ENCODE measurements at places on chromosomes 2 and 18. TPM values are rescaled to one million over a fixed set of nuclear protein-coding genes. Genes with fewer than 3 reads are reported as not detected.
A peak's percentile ranks its signal among the peaks of the same experiment; 100 is the strongest.

Gene KCNJ3
- 2.0 TPM for total RNA-seq

Gene CLEC4F
- total RNA-seq: 0.08 TPM

Gene STK17B
- 6.1 TPM for total RNA-seq

Gene ANKRD62
- not detected for total RNA-seq

Gene NT5C1B
- not detected for total RNA-seq

Gene CRYGC
- total RNA-seq: not detected

Gene CAVIN2
- 104 TPM for total RNA-seq

Gene SCYGR4
- total RNA-seq: not detected

Gene HTR2B
- 0.24 TPM for total RNA-seq

DNA sequence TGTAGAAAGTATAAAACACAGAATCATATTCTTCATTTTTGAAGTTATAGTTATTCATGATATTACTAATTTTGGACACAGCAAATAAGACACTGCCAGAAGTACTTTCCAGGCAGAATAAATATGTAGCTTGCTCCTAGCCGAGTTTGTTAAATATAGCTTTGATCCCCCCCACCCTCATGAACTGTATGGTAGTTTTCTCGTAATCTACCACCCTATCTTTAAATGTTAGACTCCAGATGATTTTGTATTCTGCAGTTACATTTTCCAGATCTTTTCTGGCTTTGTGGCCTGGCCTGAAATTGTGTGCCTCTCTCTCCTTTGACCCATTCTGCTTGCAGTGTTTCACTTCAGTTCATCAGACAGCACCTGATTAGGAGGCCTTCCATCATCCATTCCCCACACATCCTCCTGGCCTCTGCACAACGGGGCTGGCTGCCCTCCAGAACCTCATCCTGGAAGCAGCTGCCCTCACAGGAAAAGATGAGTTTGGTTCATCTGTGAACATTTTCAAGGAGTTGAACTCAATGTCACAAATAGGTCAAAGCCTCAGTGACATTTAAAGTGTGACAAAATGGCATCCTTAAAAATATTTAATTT, 4.7 kb upstream of the KCNJ3 start:
- DNase-seq: peak; percentile 40

GRCh38 chr2:137912371-137912770, 51.9 kb upstream of the HNMT start:
- DNase-seq: no peak

DNA sequence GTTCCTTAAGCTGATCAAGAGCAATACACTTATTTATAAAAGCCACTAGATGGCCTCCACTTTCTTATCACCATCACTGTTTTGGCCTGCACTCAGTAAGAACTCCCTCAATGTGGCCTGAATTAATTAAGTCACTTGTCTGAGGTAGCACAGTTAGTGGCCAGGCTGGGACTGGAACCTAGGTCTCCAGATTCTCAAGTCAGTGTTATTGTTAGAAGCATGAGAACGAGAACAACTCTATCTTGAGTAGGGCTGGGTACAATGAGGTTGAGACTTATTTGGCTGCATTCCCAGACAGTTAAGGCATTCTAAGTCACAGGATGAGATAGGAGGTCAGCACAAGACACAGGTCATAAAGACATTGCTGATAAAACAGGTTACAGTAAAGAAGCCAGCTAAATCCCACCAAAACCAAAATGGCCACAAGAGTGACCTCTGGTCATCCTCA, 115.8 kb downstream of the SS18 start:
- DNase-seq: no peak

- DNase-seq: no peak
Measured at GRCh38 chr2:232838406-232838874, 31.6 kb upstream of the SNORC start.

- DNase-seq: peak; percentile 51
Measured at GRCh38 chr2:176085861-176086771, 2.4 kb upstream of the EVX2 start.

DNA sequence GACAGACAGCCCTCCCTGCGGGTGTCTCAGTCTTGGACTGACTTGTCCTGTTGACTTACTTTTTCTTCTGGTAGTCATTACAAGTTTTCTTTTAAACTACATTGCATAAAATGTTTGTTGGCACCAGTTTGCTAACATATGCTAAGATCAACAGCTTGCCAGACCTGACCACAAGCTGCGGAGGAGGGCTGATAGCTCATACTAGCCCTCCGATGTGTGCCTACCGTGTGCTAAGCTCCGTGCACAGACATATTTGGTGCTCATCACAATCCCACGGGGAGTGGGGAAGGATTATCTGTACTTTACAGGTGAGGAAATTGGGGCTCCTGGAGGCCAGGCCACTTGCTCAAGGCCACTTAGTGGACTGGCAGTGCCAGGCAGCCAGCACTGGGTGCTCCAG, 72.8 kb upstream of the YPEL5 start:
- DNase-seq: no peak

DNA sequence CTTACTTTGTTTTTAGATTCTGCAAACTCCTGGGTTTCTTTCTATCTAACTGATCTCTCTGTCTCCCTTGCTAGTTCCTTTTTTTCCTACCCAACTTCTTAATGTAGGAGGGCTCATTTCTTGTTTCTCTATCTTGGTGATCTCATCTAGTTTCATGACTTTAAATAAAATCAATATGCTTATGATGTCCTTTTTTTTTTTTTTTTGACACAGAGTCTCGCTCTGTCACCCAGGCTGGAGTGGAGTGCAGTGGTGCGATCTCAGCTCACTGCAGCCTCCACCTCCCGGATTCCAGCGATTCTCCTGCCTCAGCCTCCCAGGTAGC, 42.2 kb upstream of the IL1RL1 start:
- no peak for DNase-seq

DNA sequence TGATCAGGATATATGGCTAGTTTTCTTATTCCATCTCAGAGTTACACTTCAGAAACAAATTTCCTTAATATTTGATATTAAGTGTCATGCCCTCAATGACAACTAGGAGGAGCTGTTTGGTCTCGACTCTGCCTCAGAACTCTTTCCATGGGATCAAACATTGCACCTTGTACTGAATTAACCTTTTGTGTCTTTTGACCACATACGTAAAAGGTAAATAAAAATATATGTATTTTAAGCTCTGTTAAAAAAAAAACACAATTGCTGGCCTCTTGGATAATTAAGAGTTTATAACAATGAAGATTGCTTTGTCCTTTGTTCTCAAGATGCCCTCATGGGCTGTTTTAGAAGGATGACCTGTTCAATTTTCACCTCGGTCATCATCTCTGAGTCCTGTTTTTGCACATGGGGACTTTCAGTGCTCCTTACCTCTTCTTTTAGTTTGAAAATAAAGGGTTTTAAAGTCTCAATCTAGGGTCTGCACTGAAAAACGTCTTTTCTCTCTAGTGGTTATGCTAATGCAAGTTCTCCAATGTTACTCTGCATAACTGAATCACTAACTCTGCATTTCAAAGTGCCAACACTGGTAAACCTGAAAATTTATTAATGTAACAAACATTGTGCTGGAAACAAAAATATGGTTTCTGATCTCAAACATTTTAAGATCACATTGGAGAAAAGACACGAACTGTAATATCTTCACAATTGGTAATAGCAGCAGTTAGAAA, 18.8 kb upstream of the FN1 start:
- DNase-seq: no peak

DNA sequence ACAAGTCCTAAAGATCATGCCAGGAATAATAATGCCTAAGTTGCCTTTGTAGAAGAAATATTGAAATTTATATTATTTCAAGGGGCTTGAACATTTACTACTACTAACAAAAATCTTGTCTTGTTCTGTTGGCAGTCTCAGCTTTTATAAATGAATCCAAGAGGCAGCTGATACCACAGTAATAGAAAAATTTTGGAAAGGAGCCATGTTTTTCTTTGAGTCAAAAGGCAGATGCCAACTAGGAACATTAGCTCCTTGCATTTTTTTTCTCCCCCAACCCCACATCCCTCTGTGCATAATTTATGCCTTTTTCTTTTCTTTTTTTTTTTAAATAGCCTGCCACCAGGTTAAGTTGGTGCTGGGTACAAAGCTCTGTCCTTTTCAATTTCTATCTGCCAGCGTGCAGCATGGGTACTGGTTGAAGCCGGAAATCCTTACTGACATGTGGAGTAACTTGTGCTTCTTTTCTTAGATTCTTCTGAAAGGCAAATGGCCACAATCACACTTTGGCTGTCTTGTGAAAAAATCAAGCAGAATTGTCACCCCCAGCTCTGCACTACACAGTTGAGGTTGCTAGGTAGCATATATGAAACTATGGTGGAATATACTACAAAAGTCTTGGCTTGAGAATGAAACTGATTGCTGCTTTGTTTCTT, 98.8 kb downstream of the RHBDD1 start:
- no peak for DNase-seq

DNA sequence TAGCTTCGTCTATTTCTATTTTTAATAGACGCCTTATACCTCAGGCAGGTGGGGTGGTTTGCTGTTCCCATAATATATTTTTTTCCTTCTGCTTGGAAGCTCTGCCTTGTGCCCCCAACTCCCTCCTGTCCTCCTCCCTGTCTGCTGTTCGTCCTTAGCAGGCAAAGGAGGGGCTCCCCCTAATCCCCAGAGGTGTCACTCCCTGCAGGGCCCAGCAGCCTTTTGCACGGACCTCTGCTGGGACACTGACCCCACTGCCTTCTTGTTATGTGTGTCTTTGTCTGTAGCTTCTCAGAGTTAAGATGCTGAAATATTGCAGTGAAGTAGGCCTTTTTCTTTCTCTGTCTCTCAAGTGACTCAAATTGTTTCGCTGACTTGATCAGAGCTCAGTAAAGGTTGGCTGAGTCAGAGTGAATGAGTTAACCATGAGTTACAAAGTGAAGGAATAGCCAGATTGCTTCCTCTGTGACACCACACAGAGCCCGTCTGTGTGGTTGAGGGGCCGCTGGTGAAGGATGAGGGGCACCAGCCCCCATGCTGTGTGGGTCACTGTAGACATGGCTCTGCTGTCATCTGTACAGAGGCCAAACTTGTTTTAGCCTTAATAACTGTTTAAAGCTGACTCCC, 47.7 kb downstream of the PRKCE start:
- no peak for DNase-seq

- no peak for DNase-seq
Measured at GRCh38 chr2:159828738-159829137, 30.7 kb upstream of the CD302 start.

- DNase-seq: no peak
Measured at GRCh38 chr2:54999182-54999581, 51.1 kb downstream of the RTN4 start.

DNA sequence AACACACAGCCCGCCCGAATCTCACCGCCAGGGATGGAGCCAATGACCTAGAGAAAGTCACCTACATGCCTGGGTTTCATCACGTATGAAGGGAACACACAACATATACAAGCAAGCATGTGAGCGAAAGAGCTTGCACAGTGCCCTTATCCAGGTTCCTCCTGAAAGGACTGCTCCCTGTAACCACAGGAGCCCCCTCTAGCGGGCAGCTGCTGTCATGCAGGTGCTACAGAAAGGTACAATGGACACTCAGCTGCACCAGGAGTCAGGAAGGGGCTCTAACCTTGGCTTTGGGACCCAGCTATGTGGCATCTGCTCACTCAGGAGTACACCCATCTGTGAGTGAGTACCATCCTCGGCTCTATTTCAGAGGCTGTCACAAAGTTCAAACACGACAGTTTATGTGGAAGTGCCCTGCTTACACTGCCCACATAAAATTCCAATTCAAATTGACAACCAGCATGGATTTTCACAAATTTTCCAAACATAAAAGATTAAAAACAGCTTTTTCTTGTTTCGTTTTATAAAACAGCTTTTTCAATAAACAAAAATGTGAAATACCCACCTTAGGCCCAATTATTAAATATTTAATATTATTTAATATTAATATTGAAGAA, 3.5 kb downstream of the NDUFA10 start:
- peak; percentile 80 for DNase-seq

DNA sequence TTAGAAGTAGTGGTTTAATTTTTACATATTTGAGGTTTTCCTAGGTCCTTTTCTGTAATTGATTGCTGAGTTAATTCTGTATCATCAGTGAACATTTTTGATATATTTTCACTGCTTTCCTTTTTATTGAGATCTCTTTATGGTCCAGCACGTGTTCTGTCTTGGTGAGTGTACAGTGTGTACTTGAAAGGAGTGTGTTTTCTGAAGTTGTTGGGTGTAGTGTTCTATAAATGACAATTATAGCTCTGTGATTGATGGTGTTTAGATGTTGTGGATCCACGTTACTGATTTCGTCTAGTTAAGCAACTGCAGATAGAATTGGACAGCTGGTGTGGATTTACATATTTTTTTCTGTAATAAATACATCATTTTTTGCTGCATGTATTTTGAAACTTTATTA, 32.7 kb downstream of the AGFG1 start:
- no peak for DNase-seq

GRCh38 chr2:42129947-42130346, 39.2 kb upstream of the EML4 start:
- DNase-seq: no peak

DNA sequence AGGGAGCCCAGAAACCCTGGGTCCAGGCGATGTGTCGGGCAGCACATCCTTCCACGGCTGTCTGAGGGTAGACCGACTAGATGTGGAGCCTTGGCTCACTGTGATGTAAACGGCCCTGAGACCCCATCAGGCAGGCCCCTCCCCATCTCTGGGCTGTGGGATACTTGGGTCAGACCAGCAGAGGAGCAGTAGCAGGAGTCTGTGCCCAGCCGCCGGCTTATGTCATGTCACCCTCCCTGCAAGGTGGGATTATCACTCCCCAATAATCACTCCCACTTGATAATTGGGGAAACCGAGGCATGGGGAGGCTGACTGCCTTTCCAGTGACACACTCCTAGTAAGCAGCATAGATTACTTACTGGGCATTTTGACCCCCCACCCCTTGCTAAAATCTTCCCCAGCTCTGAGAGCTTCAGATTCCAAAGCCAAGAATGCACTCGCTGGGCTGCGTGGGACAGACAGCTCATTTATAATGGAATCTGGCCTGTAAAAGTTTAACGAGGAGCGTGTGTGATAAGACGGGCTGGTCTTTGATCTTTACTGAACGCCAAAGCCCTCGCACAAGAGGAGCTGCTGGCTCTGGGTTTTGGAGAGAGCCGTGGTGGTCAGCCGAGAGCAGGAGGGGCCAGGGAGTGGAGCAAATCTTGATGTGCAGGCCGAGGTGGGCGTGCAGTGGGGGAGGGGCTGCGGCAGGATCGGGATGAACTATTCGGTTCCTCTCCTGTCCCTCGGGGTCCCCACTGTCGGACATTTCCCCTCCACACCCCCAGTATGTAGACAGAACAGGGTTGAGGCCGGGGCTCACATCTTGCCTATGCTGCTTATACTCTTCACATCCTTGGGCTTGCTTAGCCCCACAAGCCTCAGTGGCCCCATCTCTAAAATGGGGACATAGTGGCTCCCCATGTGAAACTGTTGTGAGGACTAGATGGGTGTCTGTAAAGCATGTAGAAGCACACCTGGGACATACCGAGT, 200.0 kb downstream of the GLI2 start:
- no peak for DNase-seq

GRCh38 chr2:108994178-108994577, 5.2 kb upstream of the EDAR start:
- DNase-seq: no peak

Measured in Right ventricle myocardium superior (tissue), 1 donor.